ENCODE measurements at places on chromosomes 3 and 15.

DNA sequence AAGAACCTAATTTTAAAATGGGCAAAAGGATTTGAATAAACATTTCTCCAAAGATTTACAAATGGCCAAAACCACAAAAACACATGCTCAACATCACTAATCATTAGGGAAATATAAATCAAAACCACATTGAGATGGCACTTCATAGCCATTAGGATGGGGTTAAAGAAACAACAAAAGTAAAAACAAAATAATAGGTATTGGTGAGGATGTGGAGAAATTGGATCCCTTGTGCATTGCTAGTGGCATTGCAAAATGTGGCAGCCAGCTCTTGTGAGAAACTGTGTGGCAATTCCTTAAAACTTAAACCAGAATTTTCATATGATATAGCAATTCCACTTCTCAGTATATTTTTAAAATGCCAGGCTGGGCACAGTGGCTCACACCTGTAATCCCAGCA, 126.5 kb downstream of the STT3B start:
- DNase-seq, result no peak

DNA sequence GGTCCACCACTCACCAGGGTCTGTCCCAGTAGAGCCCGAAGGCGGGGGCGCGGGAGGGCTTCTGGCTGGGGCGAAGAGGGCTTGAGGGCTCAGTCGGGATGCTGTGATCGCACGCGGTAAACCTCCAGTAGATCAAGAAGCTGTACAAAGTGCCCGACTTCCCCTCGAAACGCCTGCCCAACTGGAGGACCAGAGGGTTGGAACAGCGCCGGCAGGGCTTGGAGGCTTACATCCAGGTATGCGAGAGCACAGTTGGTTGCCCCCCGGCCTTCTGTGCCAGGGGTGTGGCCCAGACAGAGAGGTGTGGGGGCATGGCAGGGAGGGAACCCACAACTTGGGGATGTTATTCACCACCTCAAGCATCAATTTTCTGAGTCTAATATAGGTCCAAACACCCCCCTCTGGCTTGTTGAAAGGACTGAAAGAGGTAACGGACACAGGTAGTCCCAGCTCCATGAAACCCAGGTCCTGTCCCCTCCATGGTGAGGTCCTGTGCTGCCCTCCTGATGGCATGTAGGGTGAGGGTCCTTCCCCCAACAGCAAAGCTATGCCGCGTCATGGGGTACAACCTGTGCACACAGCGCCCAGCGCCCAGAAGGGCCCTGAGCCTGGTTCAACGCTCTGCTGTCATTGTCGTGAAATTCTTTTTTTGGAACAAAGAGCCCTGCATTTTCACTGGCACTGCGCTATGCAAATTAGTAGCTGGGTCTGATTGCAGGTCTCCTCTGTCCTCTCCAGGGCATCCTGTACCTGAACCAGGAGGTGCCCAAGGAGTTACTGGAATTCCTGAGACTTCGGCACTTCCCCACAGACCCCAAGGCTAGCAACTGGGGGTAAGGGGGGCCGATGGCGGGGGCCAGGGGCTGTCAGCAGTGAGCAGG, 1.2 kb downstream of the SNX22 start:
- DNase-seq, result no peak

- no peak for DNase-seq
Observed at GRCh38 chr15:68623301-68623892, 44.6 kb downstream of the CORO2B start.

DNA sequence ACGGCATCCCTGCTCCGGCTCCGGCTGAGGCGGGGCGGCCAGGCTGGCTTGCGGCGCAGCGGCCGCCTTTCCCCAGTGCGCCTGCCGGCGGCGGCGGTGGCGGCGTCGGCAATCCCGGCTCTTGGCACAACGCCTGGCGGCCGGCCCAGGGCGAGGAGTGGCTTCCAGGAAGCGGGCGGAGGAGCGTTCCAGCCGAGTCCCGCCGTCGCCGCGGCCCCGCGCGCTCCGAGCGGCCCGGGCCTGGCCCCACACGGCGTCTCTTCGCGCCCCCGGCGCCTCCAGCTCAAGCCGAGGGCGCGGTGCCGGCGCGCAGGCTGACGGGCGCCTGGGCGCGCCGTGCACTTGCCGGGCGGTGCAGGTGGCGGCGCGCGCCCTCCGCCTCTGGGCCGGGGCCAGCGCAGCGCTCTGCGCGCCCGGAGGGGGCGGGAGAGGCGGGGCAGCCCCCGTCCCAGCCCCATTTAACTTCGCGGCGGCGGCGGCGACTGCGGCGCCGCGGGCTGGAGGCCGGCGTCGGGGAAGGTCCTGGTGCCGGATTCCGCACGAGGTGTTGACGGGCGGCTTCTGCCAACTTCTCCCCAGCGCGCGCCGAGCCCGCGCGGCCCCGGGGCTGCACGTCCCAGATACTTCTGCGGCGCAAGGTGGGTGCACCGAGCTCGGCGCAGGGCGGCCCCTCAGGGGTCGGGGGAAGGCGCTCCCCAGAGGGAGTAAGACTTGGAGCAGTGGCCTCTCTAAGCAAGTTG, at the start of gene ADAMTSL3:
Gene ADAMTSL3 (plus strand): TSS at position 485 of the 740 bp plus-strand sequence. CDS start 1,639 bp downstream, outside the sequence.
- DNase-seq, result no peak

DNA sequence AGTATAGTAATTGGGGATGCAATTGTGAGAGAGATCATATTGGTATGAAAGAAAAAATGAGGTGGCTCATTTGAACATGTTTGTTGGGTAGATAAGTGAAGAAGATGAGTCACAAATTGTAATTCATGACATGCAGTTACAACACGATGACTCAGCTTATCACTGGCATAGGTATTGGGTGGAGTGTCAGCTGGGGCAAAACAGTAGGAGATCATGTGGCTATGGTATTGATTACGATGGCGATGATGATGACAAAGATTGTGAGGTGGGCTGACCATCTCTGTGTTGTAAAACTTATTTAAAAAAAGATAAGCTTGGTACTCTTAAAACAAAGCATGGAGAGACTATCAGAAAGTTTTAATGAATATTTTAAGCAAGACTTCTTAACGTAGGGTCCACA, 11.6 kb upstream of the DPH6 start:
- no peak for DNase-seq

DNA sequence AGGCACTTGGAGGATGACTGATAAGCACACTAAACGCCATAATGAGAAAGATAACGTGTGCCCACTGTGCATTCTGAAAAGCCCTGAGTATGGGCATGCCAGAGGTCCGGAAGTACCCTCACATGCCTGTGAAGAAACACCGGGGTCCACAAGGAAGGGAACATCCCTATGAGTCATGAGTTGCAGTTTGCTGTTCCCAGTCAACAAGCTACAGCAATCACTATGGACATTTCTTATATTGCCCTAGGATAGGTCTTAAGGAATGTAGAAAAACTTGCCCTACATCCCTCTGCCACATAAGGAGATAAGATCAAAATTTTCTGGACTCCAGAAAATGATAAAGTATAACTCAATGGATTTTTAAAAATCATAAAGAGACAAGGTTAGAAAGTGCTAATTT, 9.9 kb downstream of the MB21D2 start:
- no peak for DNase-seq

DNA sequence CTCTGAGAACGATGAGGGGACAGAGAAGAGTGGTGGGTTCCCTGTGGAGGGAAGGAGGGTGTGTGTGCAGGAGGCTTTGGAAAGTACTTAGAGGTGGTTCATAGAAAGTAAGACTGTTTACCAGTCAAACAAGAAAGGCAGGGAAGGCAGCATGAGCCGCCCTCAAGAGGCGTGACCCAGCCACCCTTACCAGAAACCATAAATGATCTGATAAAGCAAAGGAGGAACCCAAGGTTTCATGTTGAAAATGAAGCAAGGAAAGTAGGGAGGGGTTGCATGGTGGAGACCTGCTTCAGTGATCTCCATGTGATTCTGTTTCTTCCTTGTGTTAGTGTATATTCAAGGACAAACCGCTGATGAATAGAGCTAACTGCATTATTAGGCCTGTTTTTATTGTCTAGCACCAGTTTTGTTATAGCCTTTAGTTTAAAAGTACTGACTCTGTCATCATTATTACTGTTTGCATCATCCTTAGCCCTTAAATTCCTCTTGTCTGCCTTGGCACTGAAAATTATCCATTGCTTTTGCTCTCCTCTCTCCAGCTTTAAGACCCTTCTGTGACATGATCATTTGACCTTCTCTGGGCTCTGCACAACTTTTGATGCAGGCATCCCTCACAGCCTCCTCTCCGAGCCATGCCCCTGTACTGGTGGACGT, 96.1 kb downstream of the STAC start:
- DNase-seq, result no peak
